Kidney capillary endothelial cell (primary cell): ENCODE measurements at places on chromosomes 7 and 10.

- no peak for DNase-seq
Observed at GRCh38 chr10:30435073-30435422, 1.1 kb downstream of the MAP3K8 start.

DNA sequence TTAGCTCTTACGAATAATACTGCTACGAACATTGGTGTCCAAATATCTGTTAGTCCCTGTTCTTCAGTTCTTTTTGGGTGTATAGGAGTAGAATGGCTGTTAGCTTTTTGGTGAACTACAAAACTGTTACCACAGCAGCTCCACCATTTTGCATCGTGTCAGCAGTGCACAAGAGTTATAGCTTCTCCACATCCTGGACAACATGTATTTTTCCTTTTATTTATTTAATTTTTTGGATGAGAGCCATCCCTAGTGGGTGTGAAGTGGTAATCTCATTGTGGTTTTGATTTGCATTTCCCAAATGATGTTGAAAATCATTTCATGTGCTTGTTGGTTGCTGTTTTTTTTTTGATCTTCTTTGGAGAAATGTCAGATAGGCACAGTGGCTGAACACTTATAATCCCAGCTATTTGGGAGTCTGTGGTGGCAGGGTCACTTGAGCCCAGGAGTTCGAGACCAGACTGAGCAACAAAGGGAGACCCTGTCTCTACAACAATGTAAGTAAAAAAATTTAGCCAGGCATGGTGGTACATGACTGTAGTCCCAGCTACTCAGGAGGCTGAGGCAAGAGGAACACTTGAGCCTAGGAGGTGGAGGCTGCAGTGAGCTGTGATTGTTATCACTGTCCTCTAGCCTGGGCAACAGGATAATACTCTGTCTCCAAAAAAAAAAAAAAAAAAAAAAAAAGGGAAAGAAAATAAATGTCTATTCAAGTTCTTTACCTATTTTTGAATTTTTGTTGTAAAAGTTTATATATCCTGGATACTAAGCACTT is 31.7 kb downstream of the TRIM24 start:
- DNase-seq, result no peak

- no peak for DNase-seq
Observed at GRCh38 chr7:11847336-11847735, 15.3 kb upstream of the THSD7A start.

DNA sequence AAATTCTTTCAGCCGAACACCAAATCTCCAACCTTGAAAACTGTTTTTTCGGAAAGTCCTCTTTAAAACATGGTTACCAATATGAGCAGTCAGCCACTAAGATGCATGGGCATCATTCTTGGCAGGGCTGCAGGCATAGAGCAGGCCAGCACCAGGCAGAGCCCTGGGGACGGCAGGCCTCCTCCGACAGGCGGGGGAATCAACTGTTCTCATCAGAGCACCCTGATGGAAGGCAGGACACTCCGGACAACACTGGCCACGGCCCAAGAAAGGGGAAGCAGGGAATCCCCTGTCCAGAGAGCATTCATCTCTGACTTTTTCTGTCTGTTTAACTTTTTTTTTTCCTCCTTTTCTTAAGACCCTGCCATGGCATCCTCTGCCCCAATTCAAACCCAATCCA is 1.4 kb upstream of the NOS3 start:
- no peak for DNase-seq

- peak; percentile 28 for DNase-seq
Observed at GRCh38 chr7:131556909-131557651, 652 bp upstream of the PODXL start.

DNA sequence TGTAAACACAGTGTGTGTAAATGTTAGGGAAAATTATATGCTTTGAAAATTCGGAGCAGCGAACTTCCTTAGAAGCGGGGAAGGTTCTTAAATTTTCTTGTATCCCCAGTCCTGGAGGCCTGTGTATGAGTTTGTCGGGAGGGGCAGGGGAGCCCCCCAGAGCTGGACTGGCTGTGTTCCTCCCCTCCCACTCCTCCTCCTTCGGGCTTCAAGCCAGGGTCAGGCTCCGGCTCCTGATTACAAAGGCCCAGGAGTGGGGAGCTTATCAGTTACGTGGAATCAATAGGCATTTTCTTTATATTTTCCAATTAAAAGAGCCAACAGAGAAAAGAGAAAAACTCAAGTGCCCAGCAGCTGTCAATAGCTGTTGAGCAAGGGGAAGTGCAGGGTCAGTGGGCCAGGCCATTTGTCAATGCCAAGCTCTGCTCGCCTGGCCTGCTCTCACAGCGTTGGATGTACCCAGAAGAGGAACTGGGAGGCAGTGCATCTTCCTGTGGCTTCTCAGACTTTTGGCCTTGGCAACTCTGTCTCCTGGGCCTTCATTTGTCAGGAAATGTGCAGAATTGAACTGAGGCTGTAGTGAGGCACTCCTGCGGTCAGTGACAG is 156.9 kb upstream of the PCBD1 start:
- no peak for DNase-seq

GRCh38 chr10:23657677-23658076 is 218.8 kb downstream of the OTUD1 start:
- peak; percentile 69 for DNase-seq

GRCh38 chr10:23173214-23174073 is 18.7 kb upstream of the PTF1A start:
- DNase-seq, result no peak

DNA sequence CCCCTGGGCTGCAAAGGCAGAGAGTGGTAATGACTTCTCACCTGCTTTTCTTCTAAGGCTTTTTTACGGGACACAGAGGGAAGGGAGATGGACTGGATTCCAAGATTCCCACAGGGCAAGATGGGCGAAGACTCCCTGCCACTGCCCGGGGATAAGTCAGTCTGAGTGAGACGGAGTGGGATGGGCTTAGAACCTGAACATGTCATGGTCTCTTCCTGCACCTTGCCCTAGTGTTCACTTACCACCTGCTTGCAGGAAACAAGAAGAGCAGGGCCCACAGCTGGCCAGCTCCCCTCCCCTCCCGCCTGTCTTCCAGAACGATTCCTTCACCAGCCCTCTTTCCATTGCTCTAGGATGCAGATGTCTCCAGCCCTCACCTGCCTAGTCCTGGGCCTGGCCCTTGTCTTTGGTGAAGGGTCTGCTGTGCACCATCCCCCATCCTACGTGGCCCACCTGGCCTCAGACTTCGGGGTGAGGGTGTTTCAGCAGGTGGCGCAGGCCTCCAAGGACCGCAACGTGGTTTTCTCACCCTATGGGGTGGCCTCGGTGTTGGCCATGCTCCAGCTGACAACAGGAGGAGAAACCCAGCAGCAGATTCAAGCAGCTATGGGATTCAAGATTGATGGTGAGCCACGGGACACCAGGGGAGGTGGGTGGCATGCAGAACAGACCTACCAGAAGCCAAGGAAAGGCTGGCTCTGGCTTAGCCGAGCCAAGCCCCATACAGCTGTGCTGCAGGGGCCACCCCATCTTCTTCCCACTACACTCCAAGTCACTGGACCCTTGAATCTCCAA is 1.3 kb downstream of the SERPINE1 start:
- DNase-seq, result no peak

GRCh38 chr7:29609162-29610037 is 45.8 kb downstream of the PRR15 start:
- peak; percentile 15 for DNase-seq

DNA sequence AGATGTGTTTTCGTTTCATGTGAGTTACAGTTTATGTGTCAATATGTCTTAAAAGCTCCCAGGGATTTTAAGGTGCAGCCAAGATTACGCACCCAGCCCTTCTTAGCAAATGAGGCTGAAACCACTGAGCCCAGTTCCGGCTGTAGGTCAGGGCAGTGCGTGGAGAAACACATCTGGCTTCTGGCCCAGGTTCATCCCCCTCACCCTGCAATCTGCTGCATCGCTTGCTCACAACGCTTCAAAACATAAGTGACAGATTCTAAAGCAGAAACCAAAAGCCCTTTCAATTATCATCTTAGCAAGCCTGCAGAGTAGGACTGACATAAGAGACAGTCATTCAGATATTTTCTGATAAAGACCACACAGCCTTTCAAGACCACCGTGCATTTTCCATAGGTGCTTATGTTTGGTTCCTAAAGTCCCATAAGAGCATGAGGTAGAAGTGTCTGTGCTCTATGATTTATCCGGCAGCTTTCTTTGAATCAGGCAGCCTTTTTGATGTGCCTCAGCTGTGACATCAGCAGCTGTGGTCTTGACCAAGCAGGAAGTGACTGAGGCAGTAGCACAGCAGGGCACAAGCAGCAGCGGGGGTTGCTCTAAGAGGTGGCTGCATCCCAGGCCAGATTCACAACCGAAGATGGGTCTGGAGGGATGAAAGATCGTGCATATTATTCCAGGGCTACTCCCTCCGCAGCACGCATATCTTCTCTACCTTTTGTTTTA is 72.1 kb upstream of the LYZL2 start:
- peak; percentile 33 for DNase-seq

DNA sequence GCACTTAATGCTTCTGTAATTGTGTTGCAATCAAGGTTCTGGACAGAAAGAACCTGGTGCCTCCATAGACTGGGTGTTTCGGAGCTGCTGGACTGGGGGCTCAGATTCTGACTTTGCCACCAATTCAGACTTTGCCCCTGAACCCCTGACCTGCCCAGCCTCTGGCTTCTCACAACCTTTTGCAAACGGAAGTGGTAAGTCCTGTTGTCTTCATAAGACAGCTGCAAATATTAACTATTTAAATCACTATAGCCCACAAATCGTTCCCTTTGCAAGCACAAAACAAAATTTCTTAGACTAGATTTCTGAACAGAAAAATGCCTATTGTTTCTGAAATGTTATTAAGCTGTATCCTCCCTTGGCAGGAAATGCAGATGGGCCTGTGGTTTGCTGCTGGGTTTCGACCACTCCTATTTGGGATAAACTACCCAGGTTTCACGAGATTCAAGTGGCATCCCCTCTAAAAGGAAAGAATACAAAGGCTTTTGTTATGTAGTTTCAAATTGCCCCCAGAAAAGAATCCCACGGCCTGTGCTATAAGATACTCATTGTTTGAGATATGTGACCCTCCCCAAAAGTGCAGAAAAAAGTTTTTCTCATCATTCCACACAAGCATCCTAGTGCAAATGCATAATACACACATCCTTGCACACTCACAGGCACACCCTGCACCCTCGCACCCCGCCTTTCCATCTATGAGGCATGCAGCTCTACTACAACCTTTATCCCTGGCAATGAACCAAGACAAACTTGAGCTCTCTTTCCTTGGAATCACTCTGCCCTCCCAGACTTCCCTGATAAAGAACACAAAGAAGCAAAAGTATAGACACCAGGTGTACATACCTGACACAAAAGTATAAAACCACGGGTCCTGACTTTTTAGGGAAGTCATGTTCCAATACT is 209.1 kb downstream of the PRPF18 start:
- no peak for DNase-seq

GRCh38 chr7:3192669-3193068 is 108.4 kb upstream of the SDK1 start:
- no peak for DNase-seq

DNA sequence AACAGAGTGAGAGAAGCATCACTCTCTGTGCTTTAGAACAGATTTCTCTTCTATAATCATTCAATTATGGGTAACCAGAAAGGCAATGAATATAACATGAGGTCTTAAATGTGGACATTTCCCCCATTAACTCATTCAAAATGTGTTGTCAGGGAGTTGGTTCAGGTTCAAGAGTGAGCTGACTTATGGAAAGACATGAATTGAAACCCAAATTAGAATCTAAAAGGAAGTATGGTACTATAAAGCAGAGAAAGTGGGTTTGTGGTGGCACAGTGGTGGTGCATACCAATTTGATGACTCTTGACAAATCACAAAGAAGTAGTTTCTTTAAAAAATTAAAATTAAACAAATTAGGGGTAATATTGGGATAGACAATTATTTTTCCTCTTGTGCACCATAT is 114.6 kb upstream of the MEOX2 start:
- no peak for DNase-seq

DNA sequence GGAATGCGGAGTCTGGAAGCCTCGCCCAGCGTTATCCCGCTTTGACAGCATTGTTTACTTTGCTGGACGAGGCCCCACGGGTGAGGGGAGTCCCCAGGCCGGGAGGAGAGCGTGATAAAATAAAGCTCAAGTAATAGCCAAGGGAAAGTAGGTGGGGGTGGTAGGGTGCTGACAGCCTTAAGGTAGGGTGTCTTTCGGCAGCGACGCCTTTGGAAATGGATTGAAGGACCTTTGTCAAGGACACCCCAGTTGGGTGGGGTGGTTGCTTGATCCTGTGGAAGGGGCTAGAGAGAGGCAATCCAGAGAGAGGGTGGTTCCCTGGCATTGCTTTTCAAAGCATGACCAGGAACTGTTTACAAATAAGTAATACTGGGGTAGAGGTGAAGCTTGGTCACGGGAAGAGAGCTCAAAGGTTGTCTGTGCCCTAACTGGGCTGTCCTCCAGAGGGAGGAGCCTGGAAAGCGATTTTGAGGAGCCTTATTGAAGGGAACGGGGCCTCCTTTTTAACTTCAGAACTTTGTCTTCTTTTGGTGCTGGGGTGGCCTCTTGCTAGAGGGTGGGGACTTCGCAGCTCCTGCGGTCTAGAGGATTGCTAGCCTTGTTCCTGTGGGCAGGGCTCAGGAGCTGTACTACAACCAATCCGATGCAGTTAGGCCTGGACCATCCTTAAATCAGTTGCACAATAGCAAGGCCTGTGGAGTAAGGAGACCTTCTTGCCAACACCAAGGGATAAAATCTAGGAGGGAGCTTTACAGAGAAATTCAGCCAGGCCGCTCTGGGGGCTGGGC is 1.3 kb downstream of the EIF4EBP2 start:
- peak; percentile 25 for DNase-seq

DNA sequence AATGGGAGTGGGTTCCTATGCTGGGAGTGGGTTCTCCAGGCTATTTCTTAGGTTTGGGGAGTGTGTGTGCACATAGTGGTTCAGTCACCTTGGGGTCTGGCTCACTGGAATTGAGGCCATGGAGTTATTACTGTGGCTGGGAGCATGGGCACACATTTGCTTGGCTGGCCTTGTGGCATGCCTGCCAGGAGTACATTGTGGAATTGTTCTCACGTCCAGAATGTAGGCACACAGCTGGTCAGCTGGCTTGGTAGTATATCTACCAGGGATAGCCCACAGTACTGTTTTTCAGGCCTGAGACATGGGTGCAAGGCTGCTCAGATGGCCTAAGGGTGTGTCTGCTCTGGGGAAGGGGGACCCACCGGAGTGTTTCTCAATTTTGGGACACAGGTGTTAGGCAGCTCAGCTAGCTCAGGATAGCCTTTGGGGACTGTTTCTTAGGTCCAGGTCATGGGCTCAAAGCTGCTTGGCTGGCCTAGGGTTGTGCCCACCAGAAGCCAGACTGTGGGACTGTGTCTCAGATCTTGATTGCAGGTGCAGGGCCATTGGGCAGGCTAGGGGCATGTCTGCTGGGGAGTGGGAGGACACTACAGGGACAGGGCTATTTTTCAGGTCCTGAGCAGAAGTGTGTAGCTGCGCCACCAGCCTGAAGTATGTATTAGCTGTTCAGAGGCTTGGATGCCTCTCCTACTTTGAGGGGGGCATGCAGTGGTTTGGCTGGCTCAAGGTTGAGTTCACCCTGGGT is 50.6 kb downstream of the TMEM168 start:
- no peak for DNase-seq

GRCh38 chr10:45580371-45581215 is 92.0 kb downstream of the ZFAND4 start:
- DNase-seq, result no peak

DNA sequence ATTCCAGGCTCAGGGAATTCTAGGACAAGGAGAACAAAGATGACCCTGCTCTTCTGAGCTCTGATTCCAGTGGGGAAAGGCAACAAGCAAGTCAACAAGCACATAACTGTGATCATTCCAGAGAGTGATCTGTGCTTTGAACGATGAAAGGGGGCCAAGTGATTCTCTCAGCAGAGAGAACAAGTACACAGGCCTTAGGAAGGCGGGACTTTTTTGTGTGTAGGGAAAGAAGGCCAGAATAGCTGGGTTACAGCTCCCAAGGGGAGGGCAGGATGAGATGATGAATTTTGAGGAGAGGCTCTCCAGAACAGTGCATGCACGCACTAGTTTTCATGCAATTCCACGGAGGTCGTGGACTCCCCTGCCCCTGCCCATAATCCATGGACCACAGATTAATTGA is 565.2 kb downstream of the SDK1 start:
- no peak for DNase-seq
